ENCODE measurements at places on chromosomes 7 and 10.

DNA sequence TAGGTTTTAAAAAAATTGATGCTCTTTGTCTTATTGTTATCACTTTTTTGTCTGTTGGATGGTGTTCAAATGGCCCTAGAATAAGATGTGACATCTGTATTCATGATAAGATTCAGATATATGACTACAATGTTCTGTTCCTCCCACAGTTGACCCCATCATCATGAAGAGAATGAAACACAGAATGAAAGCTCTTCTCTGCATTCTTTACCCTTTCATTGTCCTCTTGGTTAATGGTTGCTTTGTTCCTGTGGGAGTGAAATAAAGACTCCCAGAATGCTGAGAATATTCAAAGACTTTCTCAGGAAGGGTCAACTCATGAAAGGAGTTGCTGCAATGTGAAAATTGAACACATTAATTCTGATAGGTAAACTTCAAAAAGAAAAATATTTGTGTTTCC lies 1015.8 kb downstream of the SORCS3 start:
- DNase-seq: no peak

DNA sequence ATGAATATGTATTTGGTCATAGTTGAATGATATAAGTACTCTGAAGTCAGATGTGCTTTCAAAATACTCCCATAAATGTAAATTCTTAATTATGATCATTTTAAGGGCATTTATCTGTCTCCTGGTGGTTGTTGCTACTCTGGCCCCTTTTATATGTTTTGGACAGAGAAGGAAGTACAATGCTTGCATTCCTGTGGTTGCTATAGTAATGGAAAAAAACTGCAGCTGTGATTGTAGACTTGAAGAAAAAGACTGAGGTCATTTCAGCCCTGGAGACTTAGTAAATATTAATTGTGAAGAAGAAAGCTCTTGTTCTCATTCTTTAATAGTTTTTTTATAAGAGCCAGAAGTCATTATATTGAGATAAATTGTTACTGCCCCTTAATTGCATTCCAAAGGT lies 70.2 kb upstream of the FERD3L start:
- DNase-seq: no peak

GRCh38 chr10:11120711-11121110 lies 103.0 kb downstream of the CELF2 start:
- DNase-seq: no peak

DNA sequence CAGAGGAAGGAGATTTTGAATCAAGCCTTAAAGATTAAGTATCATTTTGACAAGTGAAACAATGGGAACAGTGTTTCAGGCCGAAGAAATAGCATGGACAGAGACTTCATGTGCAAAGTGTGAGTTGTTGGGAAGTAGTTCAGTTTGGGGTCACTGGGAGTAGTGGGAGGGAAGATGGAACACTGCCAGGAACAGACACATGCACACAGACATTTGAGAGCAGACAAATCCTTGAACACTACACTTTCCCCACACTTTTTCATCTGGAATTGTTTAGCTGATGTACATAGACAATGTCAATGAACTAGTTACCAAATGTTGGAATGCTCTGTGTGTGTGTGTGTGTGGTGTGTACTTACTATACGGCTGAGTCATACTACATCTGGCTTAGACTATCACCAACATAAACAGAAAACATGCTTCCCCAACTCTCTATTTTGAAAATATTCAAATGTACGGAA lies 52.4 kb upstream of the LRRC17 start:
- no peak for DNase-seq

DNA sequence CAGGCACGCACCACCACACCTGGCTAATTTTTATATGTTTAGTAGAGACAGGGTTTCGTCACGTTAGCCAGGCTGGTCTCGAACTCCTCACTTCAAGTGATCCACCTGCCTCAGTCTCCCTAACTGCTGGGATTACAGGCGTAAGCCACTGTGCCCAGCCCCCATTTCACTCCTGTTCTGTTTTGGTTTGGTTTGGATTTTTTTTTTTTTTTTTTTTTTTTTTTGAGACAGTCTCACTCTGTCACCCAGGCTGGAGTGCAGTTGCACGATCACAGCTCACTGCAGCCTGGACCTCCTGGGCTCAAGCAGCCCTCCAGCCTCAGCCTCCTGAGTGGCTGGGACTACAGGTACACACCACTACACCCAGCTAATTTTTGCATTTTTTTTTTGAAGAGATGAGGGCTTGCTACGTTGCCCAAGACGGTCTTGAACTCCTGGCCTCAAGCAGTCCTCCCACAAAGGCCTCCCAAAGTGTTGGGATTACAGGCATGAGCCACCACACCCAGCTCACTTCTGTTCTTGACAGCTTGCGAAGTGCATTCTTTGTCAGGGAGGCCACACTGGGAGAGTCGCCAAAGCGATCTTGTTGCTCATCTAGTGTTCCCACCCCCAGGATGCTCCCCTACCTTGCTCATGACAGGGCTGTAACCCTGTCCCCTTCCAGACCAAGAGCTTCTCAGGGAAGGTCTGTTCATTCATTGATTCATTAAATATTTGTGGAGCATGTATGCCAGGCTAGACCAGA lies 229.1 kb downstream of the CUX1 start:
- DNase-seq: no peak

- no peak for DNase-seq
These were observed 70.3 kb upstream of the NANOS1 start for GRCh38 chr10:118958984-118959925.

GRCh38 chr7:5661942-5662341 lies 119.5 kb downstream of the RNF216 start:
- no peak for DNase-seq

Measured in T-helper 2 cell (primary cell).